ENCODE measurements at places on chromosomes 16 and 17. TPM values are rescaled to one million over a fixed set of nuclear protein-coding genes. Genes with fewer than 3 reads are reported as not detected.

Gene CD300E
- total RNA-seq: 0.67 TPM

Gene FOXC2
- 2.6 TPM for total RNA-seq

Gene SLC6A2
- not detected for total RNA-seq

Gene DNAH17
- 0.81 TPM for total RNA-seq

Gene PRR11
- 0.78 TPM for total RNA-seq

Gene KCNJ16
- not detected for total RNA-seq

Gene EMC6
- total RNA-seq: 54.0 TPM

Data from cardiac septum (tissue), 1 donor.